ENCODE measurements at places on chromosomes 16 and 17.

DNA sequence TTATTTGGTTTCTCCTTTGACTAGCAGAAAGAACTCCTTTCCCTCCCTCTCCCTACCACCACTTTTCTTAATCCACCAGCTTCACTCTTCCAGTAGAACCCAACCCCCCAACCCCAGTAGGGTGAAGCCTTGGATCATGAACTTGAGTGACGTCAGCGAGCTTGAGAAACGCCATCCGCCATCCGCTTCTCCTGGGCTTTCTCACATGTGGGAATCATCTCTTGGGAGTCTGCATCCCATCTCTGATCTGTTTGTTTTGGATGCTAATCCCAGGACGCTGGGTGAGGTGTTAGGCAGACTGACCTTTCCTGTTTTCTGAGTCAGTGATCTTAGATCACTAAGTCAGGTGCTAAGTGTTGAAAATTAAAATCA is 16.0 kb upstream of the SOX9 start:
- no peak for DNase-seq

DNA sequence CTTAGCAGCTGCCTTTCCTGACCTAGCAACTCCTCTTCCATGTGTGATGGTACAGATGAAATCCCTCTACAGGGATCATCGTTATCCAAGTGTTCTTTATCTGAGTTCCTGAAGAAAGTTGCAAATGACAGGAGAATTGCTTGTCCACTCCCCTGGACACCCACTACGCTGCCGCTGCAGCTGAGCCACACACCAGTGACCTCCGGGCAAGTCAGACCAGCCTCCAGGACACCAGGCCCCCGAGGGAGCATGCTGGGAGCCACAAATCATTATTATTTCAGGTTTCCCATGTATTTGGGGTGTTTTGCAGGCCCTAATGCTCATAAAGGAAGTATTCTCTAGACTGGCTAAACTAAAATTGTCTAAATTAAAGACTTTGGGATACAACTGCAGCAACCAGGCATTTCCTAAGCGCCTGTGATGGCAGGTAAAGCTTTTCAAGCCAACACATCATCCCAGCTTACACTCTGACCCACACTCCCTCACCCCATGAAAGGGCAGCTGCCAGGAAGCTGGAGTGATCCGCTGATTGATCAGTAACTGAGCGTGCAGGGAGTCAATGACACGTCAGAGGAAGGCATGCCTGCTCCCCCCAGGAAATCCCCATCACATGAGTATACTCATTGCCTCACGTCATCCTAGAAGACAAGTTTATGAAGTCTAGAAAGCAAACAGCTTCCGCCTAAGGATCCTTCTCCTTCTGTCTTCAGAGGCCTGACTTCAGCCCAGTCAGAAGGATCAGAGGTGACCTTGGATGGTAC is 14.4 kb downstream of the FA2H start:
- no peak for DNase-seq

DNA sequence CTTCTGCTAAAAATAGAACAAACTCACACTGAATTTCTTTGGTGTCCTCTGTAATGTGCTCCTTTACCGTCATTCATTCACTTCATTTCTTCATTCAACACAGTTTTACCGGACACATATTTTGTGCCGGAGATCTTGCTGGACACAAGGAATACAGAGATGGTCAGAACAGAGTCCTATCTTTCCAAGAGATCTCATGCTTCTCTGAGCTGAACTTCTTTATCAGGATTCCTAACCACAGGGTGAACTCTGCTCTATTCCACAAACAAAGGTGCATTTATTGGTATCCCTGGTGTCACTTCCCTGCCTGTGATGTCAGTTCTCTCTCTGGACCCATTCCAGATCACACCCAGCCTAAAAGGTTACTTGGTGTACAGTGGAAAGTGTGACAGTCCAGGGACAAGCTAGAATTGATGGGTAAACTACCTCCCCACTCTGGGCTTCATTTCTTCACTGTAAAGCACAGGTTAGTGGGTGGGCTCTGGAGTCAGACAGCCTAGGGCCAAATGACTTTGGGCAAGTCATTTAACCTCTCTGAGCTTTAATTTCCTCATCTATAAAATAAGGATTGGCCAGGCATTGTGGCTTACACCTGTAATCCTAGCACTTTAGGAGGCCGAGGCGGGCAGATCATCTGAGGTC is 4.2 kb downstream of the IFI35 start:
- no peak for DNase-seq

GRCh38 chr17:62781356-62781755 is 26.8 kb downstream of the MARCHF10 start:
- no peak for DNase-seq

DNA sequence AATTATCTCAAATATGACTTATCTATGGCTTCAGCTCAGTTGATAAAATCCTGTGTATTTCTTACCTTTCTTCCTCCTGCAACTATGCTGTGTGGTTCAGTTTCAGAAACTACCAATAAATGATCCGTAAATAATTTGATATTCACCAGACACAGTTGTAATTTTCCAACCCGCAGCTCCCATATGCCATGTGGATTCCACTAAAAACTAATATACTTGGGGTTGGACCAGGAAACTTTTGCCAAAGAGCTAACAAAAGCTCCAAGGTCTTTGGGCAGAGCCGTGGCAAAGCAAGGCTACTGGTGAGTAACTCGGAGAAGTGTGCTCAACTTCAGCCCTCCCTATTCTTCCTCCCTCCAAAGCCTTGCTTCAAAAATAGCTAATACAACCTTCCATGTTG is 2.3 kb upstream of the CHST6 start:
- DNase-seq = peak; percentile 68

DNA sequence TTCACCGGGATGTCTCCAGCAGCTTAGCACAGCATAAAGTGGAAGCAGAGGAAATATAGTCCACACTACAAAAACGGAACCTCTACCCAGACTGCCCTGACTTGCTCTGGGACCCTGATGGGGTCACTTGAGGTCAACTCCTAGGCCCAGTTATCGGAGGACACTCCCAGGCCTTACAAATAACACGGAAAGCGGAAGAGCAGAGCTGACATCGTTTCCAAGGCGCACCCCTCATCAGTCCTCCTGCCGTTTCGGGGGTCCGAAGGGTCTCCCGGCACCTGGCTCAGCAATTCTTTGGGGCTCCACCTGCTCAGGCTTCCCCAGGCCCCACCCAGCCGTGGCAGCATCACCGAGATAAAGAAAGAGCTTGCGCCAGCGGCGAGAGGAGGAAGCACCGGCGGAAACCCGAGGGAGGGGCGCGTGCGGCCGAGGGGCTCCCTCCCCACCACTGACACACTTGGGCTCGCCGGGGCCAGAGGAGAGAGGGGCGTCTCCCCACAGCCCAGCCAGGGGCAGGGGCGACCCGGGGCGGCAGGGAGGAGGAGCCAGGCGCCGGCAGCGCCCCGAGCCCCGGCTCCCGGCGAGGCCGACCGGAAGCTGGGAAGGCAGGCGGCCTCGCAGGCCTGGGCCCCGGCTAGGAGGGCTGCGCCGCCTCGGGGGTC is 727 bp downstream of the CORO7 start:
- no peak for DNase-seq

GRCh38 chr17:72063756-72064450 is 56.9 kb upstream of the SOX9 start:
- DNase-seq = no peak

DNA sequence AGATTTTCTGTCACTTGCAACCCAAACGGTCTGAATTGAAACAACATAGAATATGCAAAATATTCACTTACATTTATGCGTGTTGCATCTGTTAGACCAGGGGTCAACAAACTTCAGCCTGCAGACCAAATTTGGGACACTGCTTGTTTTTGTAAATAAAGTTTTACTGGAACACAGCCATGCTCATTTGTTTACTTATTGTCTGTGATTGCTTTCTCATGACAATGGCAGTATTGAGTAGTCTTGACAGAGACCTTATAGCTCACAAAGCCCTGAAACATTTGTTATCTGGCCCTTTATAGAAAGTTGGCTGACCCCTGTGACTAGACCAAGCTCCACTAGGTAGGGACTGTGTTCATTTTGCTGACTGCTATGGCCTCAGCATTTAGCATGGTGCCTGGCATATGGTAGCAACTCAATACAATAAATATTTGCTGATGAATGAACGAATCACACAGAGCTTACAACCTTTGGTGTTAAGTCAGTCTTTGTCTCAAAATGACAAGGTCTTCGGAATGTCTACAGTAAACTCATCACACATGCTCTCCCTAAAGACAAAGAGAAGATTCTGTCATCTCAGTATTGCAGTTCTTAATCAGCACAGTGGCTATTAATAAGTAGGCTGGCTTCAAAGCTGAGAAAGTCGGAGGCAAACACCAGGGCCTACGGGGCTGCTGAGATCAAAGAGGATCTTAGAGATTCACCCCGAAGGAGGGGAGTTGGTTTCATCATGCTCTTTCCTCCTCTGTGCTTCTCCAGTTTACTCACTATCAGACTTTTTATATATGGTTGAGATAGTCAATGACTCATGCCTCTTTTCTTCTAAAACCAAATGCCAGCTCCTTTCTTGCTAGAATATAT is 95.2 kb upstream of the AXIN2 start:
- DNase-seq = no peak

- DNase-seq = no peak
These were observed 34.2 kb downstream of the TXNDC11 start for GRCh38 chr16:11708421-11708820.

DNA sequence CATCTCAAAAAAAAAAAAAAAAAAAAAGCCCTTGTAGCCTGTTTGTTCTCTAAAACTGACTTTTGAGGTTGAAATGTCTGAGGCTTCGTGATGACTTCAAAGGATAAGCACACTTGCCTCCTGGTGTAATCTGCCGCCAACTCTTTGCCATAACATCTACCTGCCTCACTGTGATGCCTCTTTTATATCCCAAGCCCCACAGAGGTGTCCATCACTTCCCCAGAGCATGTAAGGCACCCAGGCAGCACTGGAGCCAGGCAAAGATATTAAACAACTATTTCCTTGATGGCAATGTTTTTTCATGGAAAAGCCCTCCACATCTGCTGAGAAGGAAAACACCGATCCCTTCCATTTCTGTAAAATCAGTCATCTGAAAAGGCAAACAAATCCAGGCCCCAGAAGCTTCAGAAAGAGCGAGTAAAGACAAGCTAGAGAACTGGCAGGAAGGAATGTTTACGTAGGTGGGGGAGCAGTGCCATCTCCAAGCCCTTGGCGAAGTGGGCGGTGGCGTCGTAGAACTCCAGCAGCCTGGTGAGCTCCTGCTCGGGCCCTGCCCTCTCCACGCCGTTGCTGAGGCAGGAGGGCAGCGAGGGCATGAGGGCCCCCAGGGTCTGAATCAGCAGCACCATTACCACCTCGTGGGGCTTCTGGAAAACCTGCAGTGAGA is 28.6 kb downstream of the COG7 start:
- DNase-seq = no peak

GRCh38 chr16:55871411-55872038 is 3.6 kb downstream of the CES5A start:
- DNase-seq = no peak

GRCh38 chr17:35011671-35012216 is 31.4 kb downstream of the LIG3 start:
- DNase-seq = no peak

DNA sequence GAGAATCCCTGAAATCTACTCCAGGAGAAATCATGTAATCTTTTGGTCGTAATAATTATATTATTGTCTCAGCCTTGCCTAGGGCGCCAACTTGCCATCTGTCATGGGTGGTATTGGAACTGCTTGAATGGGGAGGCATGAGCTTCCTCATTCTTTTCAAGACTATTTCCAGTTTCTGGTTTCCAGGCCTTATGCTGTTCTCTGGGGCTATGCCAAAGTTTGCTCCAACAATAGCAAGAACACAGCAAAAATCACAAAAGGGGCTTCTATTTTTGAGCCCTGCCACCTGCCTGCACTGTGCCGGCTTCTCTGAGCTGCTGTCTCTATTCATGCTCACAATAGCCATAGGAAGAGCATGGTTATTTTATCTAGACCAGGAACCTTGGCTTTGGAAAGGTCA is 111.7 kb downstream of the SPECC1 start:
- peak; percentile 94 for DNase-seq

DNA sequence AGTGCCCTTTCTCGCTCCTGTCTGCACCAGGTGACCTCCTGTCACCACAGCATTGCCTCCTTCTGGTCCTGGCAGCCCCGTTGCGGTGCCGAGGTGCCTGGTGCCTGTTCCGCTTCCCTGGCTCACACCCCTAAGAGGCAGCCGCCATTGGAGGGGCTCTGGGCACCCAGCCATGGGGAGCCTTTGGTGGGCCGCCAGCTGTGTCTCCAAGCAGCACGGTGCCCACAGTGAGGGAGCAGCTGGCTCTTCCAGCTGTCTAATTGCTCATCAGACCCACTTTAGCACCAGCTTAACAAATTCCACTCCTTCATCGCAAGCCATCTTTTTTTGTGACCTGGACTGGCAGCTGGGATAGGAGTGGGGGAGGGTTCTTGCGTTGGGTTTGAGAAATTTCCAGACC is 276.1 kb downstream of the SNX29 start:
- no peak for DNase-seq

GRCh38 chr16:89322321-89323119 is 105.0 kb downstream of the ZNF778 start:
- no peak for DNase-seq

- no peak for DNase-seq
These were observed 225.3 kb downstream of the CCDC182 start for GRCh38 chr17:57519800-57520199.

- DNase-seq = no peak
These were observed 24.2 kb downstream of the ZNRF1 start for GRCh38 chr16:75023009-75023408.

DNA sequence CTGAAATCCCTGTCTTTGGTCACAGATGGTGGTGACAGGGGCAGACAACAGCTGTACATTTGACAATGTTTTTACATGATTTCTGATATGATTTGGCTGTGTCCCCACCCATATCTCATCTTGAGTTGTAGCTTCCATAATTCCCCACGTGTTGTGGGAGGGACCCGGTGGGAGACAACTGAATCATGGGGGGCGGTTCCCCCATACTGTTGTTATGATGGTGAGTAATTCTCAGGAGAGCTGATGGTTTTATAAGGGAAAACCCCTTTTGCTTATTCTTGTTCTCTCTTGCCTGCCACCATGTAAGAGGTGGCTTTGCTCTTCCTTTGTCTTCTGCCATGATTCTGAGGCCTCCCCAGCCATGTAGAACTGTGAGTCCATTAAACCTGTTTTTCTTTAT is 353.9 kb downstream of the CPPED1 start:
- no peak for DNase-seq

DNA sequence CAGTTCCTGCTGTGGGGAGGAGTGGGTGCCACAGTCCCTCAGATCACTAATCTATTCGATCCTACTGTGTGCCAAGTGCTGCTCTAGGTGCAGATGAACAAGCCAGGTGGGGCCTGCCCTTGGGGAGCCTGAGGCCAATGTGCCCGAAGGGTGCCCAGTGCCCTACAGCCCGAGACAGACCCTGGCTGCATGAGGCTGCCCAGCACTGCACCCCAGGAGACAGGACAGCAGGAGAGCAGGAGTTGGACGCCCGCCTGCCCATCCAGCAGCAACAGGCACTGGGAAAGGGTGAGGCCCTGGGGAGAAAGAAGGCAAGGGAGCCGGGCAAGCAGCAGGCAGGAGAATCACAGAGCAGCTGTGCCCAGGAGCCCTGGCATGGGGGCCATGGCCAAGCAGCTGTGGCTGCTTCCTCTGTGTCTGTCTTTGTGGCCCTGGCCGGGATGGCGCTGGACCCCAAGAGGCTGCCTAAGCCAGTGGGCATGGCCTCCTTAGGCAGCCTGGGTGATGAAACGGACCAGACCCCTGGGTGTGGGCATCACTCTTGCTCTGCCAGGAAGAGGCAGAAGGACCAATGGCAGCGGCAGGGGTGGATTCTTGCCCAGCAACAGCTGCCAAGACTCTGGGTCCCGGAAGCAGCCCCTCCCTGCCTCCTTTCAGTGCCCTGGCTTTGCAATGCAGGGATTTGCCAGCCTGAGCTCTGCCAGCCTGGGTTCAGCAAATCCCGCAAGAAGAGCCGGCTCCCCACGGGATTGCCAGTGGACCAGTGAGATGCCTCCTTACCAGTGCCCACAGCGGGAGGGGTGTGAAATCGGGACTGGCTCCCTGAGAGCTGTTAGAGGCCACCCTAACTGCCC is 179.6 kb upstream of the TNRC6C start:
- no peak for DNase-seq

All from cerebellar nuclear complex (tissue), 1 donor.